ENCODE measurements at places on chromosomes 5 and 9.
A peak's percentile ranks its signal among the peaks of the same experiment; 100 is the strongest.

- DNase-seq, result no peak
These were observed 391.1 kb downstream of the TMEM38B start for GRCh38 chr9:106085479-106085878.

GRCh38 chr9:137499858-137500661 is 40.9 kb upstream of the NSMF start:
- no peak for DNase-seq

- DNase-seq, result no peak
These were observed 401.9 kb downstream of the SPOCK1 start for GRCh38 chr5:137097203-137097602.

GRCh38 chr5:149143470-149143869 is 2.2 kb downstream of the ABLIM3 start:
- DNase-seq, result no peak

DNA sequence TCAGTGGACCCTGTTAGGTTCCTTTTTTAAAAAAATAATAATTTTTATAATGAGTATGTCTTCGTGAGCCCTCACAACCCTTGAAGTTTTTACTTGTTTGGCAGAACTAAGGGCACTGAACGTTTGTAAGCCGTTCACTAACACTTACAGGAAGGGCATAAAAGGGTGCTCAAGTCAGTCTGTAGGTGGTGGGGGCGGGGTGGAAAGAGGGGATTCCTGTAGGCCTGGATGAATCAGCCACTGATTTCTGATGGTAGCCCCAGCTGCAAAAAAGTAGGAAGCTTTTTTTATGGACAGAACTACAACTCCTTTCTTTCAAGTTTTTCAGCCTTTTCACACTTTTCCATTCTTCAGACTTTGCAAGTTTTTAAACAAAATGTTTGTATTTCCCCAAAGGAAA is 35.8 kb downstream of the PIK3R1 start:
- DNase-seq, result no peak

DNA sequence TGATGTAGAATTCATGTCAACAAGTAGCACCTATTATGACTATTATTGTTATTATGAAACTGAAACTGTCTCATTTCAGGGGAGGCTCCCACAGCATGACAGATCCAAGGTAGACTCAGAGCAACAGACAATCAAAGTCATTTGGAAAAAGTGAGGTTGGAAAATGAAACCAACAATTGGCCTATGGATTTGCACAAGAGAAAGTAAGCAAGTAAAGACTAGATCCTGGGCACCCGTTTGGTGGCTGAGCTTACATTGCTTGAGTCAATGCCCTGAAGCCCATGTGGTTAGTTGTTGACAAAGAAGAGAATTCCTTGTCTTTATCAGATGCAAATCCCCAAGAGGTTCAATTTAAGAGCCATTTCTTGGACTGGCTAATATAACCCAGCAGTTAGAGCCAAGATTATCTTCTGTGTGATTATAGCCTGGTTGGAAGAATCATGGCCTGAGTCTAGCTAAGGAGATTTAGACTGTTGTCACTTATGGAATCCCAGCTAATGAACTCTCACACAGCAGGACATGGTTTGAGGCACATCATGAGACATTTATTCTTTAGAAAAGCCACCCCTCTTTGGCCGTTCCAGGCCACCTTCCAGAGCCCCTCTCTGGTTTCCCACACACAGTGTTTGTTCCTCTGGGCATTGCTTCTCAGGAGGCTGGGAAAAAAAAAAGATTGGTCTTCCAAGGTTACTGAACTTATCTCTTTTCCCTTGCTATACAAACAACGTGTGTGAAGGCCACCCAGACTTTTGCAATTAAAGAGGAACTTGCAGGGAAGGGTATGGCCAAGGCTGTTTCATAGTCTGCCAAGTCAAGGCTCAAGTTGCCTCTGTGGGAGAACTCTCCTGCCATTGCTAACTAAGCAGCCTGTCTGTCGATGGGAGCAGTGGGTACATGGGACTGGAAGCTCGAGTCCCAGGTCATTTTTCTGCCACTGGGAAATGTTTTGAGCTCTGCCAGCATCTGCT is 399.5 kb downstream of the ENC1 start:
- no peak for DNase-seq

DNA sequence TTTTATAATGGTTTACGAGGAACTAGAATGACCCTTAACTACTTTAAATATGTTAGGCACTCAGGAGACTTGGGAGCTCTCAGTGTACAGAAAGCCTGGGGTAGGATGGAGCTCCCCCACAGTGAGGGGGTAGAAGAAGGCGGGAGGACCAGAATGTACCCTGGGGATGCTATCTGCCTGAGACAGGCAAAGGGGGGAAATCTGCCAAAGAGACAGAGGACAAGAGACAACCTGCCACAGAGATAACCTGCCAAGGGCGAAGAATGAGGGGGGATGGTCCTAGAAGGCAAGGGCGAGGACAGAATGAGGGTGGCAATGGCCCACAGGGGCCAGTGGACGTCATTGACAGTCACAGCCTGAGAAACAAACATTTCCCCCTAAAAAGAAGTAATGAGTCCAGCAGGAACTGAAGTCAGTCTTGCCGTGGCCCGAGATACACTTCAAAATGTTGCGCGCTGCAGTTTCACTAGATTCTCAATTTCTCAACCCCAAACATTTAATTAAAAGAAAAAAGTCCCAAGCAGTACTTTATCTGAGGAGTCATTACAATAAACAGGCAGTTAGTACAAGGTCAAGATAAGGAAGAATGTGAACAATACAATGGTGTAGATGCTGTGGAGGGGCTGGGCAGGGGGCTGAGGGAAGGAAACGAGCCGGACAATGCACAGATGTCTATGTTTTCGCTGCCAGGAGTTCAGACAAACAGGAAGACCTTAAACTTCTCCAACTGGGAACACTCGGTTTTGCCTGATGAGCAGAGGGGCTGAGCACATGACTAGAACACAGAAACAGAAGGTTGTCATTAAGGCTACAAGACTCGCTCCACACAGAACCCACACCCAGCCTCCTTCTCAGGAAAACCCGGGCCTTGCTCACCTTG is 125.0 kb downstream of the LHFPL2 start:
- no peak for DNase-seq

- DNase-seq, result no peak
These were observed 73.8 kb upstream of the ITGA2 start for GRCh38 chr5:52915176-52915875.

DNA sequence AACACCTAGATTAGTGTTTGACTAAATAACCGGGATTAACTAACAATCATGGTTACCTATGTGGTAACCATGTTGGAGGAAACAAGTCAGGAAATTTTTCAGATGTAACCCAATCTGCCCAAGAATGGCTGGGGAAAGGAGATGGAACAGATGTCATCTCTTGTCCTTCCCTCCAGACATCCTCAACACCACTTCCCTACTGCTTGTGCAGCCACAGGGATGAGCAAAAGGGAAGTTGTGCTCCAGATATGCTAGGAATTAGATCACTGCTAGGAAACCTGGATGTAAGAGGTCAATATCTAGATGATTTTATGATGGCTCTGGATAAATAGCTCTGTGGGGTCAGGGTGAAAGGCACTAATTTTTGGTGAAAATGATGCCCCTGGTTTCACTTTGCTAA is 61.3 kb upstream of the ELL2 start:
- no peak for DNase-seq

- peak; percentile 94 for DNase-seq
These were observed at the start of gene MAP3K1 for GRCh38 chr5:56814963-56815657. Gene MAP3K1, plus strand, starts transcription at chr5:56815549. Its CDS starts 25 bp downstream, at chr5:56815574.

GRCh38 chr5:174741352-174741751 is 17.0 kb downstream of the MSX2 start:
- DNase-seq, result no peak

GRCh38 chr9:85204176-85204575 is 534.6 kb downstream of the NTRK2 start:
- DNase-seq, result no peak

DNA sequence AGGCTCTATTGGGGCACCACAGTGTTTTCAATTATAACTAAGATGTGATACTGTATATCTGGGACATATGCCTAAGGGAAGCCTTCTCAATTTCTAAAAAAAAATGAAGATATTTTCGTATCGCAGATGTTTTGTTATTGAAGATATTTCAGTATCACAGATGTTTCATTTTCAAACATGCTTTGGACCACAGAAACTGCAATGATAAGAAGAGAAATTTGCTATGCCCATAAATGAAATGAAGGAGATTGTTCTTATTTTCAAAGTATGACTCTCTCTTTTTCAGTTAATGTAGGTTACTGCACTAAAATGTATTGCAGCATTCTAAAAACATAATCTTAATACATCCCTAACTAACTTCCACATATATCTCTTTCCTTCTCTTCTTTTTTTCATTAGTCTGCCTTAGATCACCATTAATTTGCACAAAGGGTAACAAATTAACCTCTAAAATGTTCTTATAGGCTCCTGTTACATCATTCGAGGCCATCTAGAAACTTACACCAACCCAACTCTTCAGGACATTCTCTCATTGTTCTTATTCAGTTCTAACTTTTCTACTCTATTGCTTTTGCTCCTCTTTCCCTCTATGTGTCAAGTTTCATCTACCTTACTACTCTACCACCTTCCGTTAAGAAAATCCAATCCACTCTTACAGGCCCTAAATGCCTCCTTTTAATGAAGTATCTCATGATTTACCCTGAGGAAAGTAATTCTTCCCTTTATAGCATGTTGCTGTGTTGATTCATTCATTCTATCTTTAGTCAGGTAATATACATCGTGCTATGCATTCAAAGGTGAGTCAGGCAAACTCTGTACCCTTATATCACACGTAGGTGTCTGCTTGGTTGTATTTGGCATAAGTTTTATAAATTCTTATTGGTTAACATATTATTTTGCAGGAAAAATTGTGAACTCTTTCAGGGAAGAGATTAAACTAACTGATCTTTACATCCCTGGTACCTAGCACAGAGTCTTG is 70.5 kb downstream of the ST8SIA4 start:
- DNase-seq, result no peak

Measured in left forelimb (tissue), 1 donor.